ENCODE measurements at places on chromosomes 1 and 21. TPM values are rescaled to one million over a fixed set of nuclear protein-coding genes. Genes with fewer than 3 reads are reported as not detected.

DNA sequence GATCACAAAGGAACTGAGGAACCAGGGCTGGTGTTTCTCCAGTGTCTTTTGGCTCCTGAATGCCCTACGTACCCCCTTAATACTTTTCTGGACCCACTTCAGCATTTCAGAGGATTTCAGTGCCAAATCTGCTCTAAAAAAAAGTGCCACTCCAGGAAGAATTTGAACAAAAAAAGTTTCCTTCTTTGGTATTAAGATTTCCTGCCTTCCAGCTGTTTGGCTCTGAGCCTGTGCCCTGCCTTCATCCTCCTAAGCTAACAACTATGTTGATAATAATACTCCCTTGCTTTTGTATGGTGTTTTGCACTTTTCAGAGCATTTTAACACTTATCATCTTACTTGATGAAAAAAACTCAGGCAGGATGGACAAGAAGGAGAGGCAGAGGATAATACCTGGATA lies 11.0 kb upstream of the RIMS3 start:
- no peak for ATAC-seq

DNA sequence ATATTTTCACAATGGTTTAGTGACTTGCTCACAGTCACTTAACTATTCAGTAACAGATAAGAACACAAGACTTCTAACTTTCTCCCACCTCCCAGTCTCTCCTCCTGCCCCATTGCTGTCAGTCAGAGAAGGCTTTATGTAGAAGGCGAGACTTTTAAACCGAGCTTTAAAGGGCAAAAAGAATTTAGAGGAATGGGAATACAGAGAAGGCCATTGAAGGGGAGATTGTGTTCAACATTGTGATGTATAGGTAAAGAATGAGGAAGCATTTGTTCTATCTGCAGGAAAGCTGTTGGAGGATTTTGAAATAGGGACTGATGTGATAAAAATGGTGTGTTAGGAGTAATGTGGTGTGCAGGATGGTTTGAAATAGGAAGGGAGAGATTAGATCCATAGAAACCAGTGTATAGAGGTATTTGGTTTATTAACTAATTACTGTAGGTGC lies 7.3 kb downstream of the POU2F1 start:
- no peak for ATAC-seq

- ATAC-seq: no peak
Observed at GRCh38 chr1:33709783-33710718, 153.8 kb upstream of the HMGB4 start.

GRCh38 chr1:198933515-198934222 lies 294.8 kb downstream of the PTPRC start:
- no peak for ATAC-seq

DNA sequence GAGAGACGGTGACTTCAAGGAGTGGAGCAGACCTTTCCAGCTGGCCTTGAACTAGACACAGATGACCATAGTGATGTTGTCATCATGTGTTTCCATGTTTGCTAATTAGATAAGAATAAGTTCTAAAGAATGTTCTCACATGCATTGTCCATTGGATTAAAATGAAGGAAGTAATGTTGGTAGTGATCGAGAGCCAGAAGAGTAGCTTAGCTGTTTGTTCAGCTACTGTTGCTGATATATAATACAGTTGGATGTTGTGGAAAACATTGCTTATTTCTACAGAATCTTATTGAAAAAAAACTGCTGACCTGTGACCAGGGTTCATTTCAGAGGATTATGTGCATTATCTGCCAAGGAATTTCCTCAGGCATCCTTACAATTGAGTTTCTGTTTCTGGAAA lies 249.1 kb upstream of the POGK start:
- no peak for ATAC-seq

C1orf226 gene
- 4.8 TPM for total RNA-seq

NKAIN1 gene
- total RNA-seq: 0.92 TPM

SELP gene
- 5.3 TPM for total RNA-seq
